KG1 (cell line): ENCODE measurements at places on chromosomes 11 and 22.

DNA sequence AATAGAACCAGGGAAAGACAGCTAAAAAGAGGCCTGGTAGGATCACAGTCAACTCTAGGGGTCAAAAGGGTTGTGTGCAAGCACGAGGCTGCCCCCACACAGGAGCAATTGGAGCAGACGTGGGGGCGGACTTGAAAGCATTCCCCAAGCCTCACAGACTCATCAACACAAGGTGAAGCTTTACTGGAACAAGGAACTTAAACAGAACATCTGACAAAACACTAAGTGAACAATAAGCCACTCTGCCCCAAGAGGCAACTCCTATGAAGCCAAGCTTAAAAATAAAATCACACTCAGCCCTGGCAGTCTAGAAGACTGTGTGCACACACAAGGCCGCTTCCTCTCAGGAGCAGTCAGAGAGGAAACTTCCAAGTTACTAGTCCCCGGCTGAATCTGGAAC, 32.2 kb upstream of the TEAD1 start:
- no peak for DNase-seq

DNA sequence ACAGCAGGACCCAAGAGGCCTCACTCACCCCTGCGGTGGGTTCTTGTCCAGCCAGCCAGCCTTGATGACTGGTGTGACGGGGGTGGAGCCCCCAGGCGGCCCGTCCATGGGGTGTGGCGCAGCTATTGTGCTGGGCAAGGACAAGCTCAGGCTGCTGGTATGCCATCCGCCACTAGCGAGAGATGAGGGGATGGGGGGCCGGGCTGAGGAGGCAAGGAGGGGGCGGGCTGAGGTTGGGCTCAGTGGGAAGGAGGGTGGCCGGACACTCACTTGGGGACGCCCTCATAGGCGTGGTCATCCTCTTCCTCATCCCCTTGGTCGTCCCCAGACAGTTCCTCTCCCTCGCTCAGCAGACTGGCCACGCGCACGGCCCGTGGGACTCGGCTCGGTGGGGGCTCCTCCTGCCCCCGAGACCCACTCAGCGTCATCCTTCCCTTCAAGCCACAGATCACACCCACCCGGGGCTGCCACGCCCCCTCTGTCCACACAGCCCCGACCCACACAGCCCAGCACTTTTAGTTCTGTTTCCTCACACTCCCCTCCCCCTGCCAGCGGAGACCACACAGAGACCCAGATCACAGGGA, 38.0 kb upstream of the PDE2A start:
- no peak for DNase-seq

DNA sequence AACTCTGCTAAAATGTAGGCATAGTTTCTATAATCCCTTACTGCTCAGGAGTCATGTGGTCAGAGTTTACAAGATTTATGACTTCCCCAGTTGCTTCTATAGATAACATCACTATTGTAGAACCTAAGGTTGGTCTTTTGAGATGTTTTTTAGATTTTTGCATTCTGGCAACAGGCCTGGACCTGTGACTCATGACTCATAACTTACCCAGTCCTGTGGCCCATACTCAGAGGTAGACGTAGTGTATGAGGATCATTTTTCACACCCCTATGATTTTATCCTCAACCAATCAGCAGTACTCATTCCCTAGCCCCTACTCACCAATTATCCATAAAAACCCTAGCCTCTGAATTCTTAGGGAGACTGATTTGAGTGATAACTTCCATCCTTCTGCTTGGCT, 384.4 kb upstream of the DDI1 start:
- no peak for DNase-seq

DNA sequence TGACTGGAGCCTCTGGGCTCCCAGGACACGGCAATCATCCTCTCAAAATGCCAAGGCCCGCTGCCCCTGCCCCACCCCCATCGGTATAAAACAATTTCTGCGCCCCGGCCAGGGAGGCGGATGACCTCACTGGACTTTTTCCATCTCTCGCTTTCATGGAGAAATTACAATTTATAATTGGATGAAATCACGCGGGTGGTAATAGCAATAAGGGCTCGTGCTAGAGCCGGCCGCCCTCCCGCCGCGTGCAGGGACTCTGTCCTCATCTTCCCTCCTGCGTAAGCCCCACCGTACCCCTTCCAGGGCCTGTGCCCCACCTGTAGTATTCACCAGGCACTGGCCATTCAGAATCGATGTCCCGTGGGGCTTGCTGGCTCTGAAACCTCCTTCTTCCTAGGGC, 64.5 kb downstream of the MACROD1 start:
- DNase-seq, result no peak

- no peak for DNase-seq
Measured at GRCh38 chr22:43100225-43100624, 10.3 kb upstream of the BIK start.

DNA sequence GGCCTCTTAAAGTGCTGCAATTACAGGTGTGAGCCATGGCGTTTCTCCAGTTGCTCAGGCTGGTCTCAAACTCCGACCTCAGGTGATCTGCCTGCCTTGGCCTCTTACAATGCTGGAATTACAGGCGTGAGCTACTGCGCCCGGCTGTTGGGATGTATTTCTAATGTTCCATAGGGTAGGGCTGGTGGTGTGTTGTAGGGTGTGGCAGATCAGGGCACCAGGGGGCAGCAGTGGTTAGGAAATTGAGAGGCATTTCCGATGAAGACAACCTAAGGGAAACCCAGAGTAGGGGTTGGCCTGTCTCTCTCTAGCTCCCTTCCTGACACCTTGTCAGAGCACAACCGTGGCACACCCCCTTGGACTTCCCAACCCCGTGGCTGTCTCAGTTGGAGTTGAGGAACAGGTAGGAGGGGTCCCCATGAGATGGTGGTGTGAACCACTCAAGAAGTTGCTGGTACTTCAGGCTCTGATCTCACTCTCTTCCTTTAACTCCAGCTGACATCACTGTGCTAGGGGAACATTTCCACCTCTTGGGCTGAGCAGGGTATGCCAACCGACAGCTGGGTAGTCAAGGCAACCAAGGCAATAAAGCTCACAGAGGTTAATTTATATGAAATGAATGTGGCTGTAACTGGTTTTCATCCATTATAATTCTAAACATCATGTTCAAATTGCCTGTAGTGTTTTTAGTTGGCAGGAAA, 33.0 kb downstream of the YWHAH start:
- DNase-seq, result peak; percentile 29

DNA sequence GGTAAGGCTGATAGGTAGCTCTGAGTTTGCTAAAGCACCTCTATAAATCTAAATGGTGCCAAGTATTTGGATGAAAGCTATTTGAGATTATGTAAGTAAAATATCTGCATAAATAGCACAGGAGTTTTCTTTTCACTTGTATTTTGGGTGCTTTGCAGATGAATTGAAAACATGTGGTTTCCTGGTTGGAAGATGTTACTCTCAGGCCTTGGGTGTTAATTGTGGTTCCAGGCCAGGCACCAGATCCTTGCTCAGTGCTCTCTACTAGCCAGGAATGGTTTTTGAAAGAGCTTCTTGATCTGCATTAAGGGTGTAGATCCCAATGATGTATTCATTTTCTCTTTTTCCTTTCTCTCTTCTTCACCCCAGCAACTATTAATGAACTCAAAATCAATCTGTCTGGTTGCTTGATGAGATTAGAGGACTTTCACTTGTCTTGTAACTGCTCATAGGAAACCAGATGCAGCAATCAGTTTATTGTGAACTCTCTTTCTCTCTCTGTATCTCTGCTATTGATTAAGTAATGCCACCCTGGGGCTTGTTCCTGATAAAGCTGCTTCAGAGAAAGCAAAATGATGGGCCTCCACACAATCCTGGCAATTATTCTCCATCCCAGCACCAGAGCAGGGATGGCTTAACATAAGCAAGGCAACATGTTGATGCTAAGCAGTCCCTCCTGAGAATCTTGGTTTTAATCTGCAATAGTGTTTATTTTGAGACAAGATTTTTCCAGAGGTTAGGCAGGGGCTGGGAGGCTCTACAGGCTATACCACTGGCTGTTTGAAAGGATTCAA, 147.0 kb upstream of the NTM start:
- no peak for DNase-seq

DNA sequence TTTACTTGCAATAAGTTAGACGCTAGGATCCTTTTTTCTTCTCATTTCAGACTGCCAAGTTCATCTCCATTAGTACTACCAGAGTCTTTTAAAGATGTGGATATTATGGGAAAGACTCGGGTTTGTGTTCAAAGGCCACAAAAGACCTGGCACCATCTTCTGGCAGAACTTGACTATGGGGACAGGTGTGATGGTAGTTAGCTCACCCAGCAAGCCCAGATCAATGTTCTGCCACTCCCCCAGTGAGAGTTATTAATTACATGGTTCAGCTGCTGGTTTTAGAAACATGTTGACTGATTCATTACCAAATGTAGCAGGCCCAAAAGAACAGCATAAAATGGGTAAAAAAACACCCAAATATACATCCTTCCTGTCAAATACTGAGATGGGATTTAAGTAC, 333.5 kb upstream of the PITPNB start:
- no peak for DNase-seq

DNA sequence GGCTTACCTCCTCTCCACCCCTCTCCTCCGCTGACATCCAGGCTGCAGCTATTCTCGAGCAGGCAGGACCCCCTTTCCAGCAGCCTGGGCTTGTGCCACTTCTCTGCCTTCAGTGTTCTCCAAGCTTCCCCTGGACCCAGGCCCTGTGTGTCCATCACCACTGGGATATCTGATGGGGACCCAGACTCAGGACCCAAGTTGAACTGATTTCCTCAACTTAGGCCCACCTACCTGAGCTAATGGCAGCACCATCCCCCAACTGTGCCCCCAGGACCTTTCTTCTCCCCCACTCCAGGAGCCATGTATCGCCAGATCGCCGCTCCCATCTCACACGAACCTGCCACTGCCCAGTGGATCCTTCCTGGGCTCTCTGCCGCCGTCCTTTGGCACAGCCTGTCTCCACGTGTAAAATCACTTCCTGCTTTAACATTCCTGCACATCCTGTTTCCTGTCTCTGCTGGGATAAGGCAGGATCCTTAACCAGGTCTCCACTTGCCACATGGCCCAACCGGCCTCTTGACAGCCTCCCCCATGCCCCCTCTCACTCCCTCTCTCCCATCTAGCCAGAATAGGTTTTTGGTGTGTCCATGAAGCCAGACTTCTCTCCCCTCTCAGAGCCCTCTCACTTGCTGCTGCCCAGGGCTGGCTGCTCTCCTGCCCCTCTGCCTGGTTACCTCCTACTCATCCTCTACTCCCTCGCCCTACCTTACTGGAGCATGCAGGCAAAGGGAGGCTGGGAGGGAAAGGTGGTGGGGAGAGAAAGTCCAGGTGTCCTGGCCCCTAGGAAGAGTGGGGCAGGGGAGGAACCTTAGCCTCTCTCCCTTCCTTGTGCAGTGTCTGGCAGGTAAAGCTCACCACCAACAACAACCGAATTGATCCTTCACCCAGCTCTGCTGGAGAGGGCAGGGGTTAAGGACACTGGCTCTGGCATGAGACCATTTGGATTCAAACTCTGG, 9.4 kb downstream of the SPATA19 start:
- DNase-seq, result no peak
